ENCODE measurements at places on chromosomes 1 and 21.

DNA sequence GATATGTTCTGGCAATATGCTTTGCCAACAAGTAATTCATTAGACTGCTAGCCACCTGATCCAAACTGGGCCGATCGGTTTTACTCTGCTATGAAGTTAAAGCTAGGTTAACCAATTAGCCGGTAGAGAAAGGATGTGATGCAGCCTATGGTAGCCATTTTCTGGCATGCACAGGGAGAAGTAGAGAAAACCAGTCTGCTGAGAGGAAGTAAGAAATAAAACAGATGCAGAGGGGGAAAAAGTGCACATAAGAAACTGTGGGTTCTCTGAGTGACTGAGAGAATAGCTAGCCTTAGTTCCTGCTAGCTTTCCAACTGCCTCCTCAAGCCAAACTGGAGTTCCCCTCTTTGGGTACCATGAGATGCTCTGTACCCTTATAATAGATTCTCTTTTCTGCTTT, 52.8 kb downstream of the ARID4B start:
- no peak for DNase-seq

DNA sequence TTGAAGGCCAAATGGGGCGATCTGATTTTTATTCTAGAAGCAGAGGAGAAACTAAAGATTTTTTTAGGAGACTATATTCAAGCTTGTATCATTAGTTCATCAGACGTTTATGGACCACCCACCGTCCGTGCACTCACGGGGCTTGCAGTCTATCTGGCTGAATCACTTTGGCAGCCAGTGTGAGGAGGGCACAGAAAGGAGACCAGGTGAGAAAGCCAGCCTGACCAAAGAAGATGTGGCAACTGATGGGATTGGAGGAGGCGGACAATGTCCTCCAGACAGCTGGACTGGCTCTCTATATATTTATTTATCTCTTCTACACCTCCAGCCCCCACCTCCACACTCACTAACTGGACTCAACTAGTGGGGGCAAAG, 822 bp upstream of the ELOVL1 start:
- DNase-seq: no peak

DNA sequence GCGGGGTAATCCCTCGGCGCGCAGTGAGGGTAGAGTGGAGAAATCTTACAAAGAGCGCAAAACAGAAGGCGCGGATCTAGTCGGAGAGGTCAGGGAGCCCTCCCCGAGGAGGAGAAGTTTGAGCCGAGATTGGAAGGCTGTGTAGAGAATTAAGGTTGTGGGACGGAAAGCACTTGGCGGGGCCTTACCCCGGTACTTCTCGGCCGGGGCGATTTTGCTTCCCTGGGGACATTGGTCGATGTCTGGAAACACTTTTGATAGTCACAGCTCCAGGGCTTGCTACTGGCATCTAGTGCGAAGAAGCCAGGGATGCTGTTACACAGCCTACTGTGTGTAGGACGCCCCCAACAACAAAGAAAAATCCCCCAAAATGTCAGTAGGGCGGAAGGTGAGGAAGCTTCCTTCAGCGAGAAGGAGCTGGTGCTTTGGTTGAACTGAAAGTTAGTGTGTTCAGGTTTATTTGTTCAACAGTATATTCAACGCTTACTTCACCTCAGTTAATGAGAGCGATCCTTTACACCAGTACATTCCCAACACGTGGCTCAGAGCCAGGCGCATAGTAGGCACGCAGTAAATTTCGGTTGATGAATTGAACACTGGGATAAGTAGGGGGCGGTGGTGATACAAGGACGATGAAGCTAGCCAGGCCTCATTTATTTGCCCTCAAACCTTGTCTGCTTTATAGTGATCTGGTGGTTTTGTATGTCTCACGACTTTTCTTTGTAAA, 807 bp downstream of the CEP85 start:
- no peak for DNase-seq

DNA sequence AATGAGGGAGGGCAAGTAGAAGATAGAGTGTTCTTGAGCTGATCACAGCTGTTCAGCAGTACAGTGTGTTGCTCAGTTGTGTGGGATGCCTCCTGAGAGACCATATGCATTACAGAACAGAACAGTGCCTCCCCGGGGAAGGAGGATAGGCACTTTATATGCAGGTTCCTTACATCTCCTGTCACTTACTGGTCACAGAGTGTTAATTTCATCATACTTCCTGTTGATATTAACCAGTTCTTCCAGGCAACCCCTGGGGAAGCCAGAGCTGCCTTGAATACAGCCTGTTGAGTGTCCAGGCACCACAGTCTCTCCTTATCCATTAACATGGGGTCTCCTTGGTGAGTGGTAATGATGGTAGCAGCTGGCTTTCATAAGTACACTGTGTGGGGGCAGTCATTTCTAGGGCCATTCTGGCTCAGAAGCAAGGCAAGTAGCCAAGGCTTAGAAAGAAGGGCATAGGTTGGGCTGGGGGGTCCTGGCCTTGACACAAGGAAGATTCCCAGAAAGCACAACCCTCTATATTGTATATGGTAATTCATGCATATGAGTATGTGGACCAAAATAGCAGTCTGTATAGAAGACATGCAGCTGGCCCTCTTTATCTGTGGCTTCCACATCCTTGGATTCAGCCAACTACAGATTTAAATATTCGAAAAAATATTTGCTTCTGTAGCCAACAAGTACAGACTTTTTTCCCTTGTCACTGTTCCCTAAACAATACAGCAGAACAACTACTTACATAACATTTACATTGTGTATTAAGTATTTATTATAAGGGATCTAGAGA, 142.4 kb downstream of the ZP4 start:
- no peak for DNase-seq

DNA sequence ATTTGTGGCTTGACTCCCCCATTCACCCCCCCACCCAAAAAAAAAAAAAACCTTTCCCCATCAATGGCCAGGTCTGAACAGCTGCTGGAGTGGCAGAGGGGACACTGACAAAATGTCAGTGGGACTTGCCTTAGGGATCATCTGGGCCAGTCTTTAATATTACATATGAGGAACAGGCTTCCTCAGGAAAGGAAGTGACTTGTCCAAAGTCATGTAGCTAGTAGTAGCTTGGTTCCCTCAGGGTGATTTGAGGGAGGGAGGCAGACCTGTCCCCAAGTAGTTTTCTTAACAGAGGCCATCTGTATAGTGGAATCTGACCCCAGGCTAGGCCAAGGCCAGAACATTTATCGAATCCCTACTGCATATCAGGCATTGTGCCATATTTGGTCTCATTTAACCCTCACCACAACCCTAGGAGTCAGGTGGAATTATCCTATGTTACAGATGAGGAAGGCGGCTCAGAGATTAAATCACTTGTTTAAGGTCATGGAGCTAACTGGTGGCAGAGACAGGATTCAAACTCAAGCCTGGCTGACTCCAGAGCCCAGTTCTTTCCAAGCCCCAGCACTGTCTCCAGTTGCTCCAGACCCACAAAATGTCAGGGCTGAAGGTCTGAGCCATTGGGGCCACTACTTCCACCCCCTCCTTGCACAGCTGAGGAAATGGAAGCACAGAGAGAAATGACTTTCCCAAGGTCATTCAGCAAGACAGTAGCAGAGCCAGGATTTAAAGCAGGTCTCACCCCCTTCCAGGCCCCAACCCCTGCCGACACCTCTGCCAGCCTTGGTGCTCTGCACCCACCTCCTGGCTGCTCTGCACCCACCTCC, 10.4 kb downstream of the ZBTB7B start:
- no peak for DNase-seq

GRCh38 chr1:238404921-238405320, 514.2 kb upstream of the ZP4 start:
- DNase-seq: no peak

- peak; percentile 48 for DNase-seq
These were observed 9.9 kb downstream of the TOR1AIP2 start for GRCh38 chr1:179867493-179868330.

- DNase-seq: peak; percentile 75
These were observed 6.8 kb downstream of the CORT start for GRCh38 chr1:10456661-10457060.

DNA sequence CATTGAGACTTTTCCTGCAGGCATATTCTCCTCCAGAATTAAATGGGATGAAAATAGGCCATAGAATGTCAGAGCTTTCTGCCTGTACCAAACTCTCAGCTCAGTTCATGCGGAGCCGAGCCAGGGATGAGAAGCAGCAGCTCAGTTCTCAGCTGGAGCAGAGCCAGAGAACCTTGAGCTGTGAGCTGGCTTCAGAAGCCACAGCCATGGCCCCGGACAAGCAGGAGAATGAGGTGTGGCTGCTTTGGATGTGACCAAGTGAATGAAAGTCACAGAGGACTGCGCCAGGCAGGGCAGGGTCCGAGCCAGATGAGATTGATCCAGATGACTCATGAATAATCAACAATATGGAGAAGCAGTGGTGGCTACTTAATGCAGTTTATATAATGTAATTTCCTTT, 633.8 kb downstream of the NCAM2 start:
- DNase-seq: no peak

GRCh38 chr1:167663002-167663772, 33.2 kb downstream of the RCSD1 start:
- no peak for DNase-seq

DNA sequence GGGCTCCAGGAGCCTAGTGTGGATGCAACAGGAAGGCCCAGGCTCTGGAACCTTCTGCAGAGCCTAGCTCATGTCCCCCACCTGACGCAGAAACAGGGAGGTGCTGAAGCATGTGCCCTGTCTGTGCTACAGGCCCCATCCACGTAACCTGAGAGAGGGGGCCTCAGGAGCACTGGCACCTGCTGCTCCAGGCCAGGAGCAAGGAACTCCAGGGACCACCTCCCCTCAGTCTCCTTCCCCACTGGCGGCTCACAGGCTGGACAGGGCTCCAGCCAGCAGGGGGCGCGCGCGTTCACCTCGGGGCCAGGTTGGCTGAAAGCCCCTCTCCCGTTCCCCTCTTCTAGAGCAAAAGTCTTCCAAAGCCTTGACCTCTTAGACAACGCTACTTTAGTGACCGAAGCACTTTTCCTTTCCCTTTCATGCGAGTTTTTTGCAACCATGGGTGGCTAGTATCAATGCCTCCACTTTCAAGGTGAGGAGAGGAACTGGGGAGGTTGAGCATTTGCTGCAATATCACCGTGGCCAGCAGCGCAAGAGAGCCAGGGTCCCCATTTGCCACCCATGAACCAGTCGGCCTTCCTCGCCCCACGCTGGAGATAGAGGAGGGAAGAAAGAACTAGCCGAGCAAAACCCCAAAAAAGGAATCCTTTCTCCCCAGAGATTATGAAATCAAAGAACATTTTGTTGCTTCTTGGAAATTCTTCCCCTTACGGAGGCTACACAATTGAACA, 52.4 kb upstream of the GPR157 start:
- no peak for DNase-seq

- DNase-seq: no peak
These were observed 242.7 kb upstream of the USP24 start for GRCh38 chr1:55457874-55458273.
